Karpas-422 (cell line): ENCODE measurements at places on chromosomes 1 and 21.

DNA sequence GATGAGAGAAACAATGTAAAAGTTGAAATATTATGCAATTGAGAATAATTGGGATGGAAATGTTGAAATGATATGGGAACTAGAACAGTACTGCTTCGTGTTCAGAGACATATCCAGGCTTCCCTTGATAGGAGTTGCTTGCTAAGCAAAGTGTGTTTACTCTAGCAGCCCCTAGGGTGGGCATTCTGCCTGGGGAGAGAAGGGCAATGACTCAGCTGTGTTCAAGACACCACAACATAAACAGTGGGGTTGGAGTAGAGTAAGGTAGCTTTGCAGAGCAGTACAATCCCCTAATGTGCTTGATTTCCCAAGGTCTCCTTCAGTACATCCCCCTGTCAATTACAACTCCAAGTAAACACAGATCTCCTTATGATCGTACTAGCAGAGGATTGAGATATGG lies 4.8 kb upstream of the PCNX2 start:
- DNase-seq: no peak

DNA sequence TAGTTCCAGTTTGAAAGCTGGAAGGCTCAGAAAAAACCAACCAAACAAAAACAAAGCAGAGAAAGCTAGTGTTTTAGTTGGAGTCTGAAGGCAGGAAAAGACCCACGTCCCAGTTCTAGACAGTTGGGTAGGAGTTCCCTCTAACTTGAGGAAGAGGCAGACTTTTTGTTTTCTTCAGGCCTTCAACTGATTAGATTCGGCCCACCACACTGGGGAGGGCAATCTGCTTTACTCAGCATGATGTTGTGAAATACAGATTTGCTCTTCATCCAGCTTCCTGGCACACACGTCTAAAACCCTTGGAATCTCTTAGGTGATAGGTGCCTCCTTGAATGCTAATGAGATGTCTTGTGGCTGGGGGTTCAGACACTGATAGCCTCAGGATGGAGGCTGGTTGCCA lies 49.1 kb upstream of the CSF3R start:
- DNase-seq: no peak

DNA sequence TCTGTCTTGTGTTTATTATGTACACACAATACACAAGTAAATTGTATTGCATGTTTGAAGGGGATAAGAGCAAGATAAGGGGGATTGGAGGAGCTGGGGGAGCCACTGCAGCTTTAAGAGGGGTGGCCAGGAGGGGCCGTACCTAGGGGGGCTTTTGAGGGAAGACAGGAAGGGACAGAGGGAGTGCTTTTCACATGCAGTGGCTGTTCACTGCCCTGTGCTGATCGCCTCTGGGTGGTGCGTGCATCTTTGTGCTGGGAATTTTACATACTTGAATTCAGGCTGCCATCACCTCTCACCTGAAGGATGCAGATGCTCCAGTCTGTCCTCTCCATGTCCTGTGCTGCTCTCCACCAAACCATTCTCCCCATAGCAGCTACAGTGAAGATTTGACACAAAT lies 179.5 kb downstream of the PTPRU start:
- no peak for DNase-seq

- no peak for DNase-seq
Measured at GRCh38 chr1:150661156-150661555, 31.7 kb upstream of the ENSA start.
